ENCODE measurements at places on chromosomes 4 and X.
A peak's percentile ranks its signal among the peaks of the same experiment; 100 is the strongest.

DNA sequence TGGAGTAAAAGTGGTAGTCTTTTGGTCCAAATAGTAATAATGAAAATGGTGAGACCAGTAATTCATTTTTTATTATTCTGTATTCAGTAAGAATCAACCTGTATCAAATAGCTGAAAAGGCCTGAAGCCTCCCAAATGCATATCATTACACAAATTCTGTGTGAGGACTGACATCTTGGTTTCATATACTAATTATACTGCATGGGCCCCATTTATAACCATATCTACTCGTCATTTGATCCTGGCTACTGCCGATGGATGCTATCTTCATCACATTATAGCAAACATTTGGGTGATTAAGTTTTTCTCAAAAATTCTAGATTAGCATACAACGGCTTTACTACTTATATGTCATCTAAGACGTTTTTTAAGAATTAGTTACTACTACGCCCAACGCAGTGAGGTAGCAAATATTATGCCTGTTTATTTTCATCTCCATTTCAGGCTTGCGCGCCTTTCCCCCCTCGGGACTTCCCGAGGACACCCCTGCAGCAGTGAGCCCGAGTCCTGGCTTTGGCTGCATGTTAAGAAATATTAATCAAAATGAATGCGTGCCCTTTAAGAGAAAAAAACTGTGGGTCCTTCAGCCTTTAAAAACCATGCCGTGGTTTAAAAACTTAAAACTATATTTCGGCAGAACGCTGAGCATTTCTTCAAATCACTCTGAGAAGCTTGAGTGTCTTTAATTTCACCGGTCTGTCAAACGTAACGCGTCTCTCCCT lies 814 bp upstream of the MMAA start:
- no peak for DNase-seq

GRCh38 chr4:183448436-183448835 lies 4.0 kb downstream of the CDKN2AIP start:
- no peak for DNase-seq

GRCh38 chrX:147981038-147981752 lies at the start of gene FMR1NB:
Gene FMR1NB, plus strand, starts transcription at chrX:147981337. Its CDS starts 66 bp downstream, at chrX:147981403.
- DNase-seq = no peak

DNA sequence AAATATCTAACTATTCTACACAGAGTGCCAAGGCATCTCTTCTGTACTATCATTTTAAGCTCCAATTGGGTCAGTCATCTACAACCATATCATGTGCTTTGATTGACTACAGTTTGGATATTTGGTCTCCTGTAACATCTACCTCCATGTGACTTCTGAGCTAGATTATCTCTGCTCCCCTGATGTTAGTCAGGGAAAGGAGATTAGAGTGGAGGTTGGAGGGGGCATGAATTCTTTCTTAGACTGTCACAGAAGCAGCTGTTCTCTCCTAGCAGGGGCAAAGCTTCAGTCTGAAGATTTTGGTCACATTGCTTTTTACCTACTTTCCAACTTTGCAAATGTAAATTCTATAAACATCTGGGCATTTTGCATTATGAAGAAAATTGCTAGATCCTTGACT lies 62.6 kb upstream of the C4orf54 start:
- no peak for DNase-seq

DNA sequence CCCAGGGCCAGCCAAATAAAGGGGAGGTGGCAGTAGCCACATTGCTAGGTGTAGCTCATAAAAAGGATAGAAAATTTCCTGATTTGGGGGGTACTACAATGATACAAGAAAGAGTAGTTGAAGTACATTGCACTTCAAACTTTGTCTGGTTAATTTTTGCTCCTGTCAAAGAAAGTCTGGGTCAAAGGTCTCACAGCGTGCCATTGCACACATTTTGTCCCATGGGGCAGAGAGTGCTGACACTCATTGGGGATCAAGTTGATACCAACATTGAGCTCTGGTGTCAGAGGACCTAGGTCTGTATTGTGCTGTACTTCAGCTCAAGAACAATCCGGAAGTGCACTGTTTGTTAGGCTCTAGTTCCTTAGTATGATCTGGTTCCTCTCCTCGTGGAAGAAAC lies 229.2 kb upstream of the AGTR2 start:
- no peak for DNase-seq

- no peak for DNase-seq
Observed at GRCh38 chrX:47523713-47524166, 37.3 kb upstream of the ARAF start.

GRCh38 chr4:69095301-69095731 lies 958 bp upstream of the UGT2B7 start:
- DNase-seq = peak; percentile 39

DNA sequence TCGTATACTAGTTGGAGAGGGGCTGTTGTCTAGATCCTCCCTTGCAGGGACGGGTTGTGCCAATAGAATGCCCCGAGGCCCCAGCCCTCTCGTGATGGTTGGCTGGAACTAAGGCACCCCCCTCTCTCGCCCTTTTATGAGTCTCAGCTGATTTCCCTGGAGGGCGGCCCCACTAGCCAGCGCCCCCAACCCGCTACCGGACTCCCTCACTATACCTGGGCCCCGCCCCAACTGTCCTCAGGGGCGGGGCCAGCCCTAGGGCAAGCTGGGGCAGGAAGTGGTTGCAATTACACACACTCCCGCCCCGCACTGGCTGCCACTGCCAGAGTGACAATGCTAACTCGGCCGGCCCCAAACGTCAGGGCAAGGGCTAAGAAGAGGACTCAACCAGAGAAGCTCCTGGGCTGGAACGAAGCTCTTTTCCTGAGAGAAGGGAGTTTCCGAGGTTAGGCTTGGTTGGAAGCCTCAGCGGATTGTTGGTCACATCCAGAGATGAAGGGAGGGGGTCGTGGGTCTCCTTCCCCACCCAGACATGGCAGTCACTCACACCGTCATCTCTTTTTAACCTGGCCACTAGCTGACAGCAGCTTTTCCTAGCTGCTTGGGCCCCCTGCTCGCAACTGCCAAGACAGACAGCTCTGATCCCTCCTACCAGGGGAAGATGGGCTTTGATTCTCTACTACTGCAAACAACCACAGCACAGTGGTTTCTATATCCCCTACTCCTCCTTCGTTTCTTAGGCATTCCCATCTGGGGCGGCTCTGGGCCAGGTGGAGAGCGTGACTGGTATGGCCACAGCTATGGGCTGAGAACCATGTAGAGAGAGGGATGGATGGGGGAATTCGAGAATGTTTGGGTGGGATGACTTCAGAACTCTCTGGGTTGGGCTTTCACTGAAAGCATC lies 21.0 kb upstream of the BCORL1 start:
- no peak for DNase-seq

GRCh38 chr4:155009288-155009687 lies 199.1 kb upstream of the NPY2R start:
- DNase-seq = no peak

DNA sequence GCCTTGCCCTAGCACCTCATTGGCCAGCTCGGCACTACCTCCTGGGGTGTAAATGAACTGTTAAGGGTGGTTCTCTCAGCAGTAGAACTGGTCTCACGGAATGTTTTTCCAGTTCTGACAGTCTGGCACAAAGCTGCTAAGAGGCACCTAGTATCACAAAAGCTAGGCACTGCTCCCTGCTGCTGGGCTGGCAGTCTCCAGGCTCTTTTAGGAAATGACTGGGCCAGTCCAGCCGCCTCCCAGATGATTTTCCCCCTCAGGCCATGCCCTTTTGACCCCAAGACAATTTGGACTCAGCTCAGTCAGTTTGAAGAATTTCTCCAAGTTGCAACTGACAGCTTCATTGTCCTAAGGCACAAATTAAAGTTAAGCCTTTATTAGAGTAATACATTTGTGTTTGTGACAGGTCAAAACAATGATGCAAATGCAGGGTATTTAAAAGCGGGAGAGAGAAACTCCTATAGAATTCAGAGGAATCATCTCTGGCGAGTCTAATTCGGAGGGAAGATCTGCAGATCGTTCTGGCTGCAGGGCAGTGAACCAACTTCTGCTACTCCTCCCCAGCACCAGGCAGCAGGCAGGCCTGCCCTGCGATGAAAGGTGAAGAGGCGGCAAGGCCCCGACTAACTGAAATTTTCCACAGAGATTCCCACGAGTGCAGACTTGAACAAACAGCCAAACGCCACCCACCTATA lies 7.9 kb downstream of the FRMD7 start:
- no peak for DNase-seq

DNA sequence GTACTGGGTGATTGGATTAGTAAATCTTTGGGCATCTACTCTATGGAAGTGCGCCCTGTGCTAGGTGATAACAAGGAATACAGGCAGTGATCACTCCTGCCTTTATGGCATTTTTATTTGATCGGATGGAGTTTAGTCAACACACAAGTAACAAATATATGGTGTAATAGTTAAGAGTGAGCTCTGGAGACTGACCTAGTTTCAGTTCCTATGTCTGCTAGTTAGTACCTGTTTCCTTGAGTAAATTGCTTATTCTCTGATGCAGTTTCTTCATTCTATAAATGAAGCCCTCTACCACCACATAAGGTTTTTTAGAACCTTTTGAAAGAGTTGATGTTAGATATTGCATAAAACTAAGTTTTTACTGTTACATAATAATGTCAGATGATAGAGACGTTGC lies 134.6 kb downstream of the KDM6A start:
- no peak for DNase-seq

DNA sequence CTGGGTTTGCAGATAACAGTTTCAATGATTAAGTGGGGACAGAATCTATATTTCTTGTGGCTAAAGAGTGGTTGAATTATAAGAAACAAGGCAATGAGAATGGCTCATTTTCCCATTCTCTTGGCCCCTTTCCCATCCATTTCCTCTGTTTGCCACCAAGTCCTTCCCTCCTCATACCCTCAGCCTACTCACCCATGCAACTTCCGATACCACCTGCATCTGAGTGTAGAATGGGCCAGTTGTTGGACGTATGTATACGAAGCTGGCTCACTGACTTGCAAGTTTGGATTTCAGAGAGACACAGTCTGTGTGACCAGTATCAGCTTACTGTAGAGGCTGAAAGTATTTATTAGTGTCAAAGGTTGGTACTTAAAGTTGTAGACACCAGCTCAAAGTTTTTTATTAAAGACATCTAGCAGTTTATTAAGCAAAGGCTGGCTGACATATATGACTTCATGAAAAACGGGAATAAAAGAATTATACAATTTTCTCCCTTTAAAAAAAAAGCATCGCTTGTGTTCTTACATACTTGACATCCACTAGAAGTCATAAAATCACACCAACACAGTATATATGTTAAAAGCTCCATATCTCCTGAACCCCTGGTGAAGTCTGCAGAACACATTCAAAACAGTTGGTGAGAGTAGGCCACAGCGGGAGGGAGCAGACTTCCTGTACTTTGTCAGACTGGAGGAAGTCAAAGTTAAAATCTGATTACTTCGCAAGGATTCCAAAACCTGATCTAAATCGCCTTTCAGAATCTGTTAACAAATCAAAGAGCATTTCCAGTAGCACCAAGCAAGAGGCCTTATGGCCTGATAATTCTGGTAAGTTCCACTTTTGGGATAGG lies 22.4 kb upstream of the STIM2 start:
- DNase-seq = no peak

GRCh38 chr4:165827018-165827417 lies 46.0 kb upstream of the TLL1 start:
- DNase-seq = no peak

GRCh38 chr4:5750946-5751665 lies 40.1 kb downstream of the EVC start:
- DNase-seq = peak; percentile 38
